Hepatocyte (in vitro differentiated cells): ENCODE measurements at places on chromosomes 11 and 22.
A peak's percentile ranks its signal among the peaks of the same experiment; 100 is the strongest.

- DNase-seq = no peak
Observed at GRCh38 chr11:130449310-130449990, 1.0 kb downstream of the ADAMTS15 start.

- no peak for DNase-seq
Observed at GRCh38 chr22:49749227-49749626, 78.4 kb downstream of the BRD1 start.

DNA sequence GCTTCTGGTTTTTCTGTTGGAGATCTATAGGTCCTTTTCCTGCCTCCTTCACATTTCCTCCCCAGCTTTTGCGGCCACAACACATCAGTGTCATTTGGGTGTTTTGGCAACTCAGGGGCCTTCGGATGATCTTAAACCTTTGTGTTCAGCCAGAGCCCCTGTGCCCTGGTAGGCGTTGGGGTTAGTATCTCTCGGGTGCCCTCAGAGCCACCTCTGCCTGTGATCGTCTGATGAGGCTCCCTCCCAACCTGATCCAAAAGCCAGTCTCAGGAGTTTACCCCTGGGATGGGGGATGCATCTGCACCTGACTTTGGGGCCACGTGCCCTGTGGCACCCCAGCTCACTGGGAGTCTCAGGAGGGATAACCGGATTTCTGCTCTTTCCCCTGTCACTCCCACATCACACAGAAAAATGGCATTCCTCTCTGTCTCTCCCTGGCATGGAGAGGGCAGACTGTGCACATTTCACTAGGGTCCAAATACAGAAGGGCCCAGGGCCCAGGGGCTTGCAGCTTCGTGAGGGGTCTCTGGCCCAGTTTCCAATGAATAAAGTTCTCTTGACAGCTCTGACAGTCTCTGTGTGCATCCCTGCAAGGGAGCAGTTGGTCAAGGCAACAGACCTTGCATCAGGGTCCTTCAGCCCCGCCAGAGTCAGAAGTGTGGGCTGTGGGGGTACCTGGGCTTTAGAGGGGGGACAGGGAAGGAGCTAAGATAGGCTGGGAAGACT is 2.6 kb downstream of the RNF26 start:
- DNase-seq = no peak

GRCh38 chr11:28760676-28761390 is 652.6 kb downstream of the METTL15 start:
- DNase-seq = no peak

GRCh38 chr22:19802894-19803735 is 42.5 kb downstream of the TBX1 start:
- no peak for DNase-seq

DNA sequence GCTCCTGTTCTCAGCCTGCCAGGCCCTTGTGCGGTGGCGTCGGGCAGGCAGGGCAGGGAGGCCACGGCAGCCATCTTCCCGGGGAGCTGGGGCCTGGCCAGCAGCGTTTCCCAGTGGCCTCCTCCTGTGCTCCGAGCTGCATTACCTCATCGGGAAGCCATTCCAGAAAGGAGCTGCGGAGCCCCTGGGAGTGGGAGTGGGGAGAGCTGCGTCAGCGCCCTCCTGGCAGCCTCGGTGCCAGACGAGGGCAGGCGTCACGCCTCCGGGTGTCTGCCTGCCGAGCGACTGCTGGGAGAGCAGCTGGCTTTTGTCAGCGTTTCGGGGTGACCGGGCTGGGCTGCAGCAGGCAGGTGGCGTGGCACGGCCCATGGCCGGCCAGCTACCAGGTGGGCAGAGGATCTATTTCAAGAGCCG is 30.9 kb upstream of the WNT7B start:
- peak; percentile 40 for DNase-seq

DNA sequence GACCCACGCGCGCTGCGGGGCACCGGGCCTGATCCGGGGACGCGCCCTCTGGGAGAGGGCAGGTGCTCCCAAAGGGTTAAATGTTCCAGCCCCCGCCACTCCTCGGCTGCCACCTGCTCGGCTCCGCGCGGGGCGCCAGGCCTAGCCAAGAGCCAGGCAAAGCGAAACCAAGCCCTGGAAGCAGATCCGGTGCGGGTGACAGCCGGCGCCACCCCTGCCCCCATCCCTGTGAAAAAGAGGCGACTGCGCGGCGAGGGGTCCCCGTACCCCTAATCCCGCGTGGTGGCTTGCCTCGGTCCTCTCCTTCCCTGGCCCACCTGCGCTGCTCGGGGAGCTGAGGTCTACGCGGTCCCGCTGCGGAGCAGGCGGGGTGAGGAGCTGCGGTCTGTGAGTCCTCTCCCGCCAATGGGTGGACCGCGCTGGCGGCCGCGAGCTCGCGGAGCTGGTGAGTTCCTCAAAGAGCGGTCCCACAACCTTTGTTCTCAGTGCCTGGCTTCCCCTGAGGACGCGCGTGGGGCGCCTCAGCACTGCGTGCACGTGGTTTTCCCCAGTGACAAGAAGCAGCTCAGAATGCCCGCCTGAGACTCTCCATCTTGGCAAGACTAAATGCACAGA is at the start of gene ME3:
TSS of gene ME3 (minus strand) at position 610 of the 615 bp plus-strand sequence.
- DNase-seq = peak; percentile 70

- DNase-seq = no peak
Observed at GRCh38 chr11:2580061-2580421, 119.8 kb downstream of the KCNQ1OT1 start.

DNA sequence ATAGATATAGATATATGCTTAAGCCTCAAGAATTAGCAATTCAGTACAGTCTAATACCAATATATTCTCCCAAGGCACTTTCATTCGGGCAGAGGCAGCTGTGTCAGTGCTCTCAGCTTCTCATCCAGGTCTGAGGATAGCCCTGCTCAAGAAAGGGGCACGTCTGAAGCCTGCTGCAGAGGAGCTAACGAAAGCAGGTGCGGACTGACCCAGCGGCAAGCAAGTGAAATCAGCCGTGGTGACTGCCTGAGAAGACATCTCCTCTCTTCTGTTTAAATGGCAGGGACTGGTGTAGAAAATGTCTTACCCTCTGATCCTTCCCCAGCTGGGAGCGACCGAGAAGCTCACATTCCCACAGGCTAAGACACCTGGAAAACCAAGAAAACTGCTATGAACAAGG is 468.6 kb downstream of the BRD1 start:
- no peak for DNase-seq

GRCh38 chr11:76253416-76253815 is 47.1 kb upstream of the WNT11 start:
- no peak for DNase-seq

- DNase-seq = no peak
Observed at GRCh38 chr11:121198491-121198890, 94.1 kb upstream of the SC5D start.

DNA sequence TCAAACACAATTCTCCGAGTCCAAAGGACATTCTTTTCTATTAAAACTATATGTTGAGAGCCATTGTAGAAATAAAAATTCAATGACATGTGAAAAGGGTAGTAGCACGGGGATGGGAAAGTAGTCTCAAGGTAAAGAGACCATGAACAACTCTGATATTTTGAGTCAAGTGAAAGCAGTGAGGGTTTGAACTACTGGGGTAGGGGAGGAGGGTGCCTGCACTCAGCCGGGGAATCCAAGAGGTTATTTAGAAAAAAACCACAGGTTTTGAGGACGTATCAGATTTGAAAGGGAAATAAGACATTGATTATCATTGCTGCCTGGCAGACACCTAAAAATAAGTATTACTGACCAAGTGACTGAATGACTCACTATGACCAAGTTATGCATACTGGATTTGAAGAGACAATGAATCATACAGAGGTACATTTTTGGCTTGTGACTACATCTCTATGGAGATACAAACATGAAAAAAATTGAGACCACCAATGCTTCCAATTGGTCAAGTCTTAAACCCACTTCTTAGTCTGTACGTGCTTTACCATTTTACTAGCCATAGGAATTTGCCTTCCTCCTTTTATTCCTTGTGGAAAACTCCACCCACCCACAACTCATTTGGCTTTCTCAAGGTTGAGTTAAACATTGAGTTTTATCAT is 2.2 kb upstream of the OR52H1 start:
- no peak for DNase-seq

GRCh38 chr11:61107888-61108287 is 5.6 kb downstream of the CD5 start:
- no peak for DNase-seq

GRCh38 chr22:42365111-42365865 is 66.9 kb downstream of the NFAM1 start:
- DNase-seq = peak; percentile 31

- no peak for DNase-seq
Observed at GRCh38 chr11:117827521-117828511, 3.3 kb upstream of the FXYD2 start.

DNA sequence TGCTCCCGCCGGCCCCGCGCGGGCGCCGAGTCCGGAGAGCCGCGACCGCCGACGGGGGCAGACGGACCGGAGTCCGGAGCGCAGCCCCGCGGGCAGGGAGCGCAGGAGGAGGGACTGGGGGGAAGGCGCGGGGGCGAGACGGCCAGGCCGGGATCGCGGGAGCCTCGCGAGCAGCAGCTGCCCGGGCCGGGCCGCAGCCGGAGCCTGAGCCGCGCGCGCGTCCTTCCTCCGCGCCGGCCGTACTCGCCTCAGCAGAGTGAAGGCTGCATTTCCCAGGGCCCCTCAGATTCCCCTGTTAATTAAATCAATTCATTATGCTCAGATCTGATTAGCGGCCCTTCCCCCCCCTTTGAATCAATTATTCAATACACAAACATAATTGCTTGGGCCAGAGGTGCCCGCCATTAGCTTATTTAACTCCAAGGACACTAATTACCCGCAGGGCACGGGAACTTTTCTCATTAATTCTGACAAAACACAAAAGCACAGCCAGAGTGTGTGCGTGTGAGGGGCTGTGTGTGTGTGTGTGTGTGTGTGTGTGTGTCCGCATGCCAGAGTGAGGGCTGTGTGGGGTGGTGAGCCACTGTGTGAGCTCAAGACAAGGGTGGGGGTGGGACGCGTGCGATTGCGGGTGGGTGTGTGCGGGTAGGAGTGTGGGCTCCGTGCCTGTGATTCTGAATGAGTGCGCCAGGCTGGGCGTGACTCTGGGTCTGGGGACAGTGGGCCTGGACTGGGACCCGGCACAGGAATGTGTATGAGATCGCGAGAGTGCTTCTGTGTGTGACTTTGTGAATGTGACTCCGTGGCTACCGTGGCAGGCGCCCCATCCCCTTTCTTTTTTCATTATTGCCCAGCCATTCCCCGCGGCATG is 5.1 kb upstream of the LMO1 start:
- DNase-seq = peak; percentile 48

DNA sequence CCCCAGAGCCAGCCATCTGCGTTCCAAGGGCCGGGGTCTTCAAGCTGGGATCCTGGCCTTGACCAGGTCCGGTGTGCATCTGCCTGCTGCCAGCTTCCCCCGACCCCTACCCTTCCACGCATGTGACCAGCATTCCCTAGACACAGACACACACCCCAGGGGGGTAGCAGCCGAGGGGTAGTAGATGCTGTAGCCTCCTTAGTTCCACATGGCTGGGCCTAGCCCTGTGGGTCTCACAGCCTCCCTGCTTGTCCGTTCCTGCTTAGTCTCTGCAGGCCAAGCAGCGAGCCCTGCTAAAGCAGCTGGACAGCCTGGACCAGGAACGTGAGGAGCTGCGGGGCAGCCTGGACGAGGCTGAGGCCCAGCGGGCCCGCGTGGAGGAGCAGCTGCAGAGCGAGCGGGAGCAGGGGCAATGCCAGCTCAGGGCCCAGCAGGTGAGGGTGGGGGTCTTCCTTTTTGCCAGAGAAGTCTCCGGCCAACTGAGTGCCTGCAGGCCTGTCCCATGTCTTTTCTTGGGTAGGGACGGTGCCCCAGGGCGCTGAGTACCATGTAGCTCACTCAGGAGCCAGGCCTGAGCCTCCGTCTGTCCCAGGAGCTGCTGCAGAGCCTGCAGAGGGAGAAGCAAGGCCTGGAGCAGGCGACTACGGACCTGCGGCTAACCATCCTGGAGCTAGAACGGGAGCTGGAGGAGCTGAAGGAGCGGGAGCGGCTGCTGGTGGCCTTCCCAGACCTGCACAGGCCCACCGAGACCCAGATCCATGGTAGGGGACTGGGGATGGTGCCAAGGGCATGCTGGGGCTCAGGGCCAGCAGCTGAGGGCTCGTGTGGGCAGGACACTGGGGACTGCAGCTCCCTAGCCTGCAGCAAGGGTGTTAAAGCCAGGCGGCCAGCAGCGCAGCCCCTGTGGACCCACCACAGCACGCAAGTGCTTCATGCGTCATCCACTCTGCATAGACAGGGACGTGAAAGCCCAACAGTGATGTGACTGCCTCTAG is 13.6 kb downstream of the RNF215 start:
- DNase-seq = no peak

GRCh38 chr22:30262917-30263741 is 3.5 kb downstream of the OSM start:
- DNase-seq = peak; percentile 83

GRCh38 chr11:33869481-33870422 is 22.1 kb downstream of the LMO2 start:
- peak; percentile 52 for DNase-seq

DNA sequence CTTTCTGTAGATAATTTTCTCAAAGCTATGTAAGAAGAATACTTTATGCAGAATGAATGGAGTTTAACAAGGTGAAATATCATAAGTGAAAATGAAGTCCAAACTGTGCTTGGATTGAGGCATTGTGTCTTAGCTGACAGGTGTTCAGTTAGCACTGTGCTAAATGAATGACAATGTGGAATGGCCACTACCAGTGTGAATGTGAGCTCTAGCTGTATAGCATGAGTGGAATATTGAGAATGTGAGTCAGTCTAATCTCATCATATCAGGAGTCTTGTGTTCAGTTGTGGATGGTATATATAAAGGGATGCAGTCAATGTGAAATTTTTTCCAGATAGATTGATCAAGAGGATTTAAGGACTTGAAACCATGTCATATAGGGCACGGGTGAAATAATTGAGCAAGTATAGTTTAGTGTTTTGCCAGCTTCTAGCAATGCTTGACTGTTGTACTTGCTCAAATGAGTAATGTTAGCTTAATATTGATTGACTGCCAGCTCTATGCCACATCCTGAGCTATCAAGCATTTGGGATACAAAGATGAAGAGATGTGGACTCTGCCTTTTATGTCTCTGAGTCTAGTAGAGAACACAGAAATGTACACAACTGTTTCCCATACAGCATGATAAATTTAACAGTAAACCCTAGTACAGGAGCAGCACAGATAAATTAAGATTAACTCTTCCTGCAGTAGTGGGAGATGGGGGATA is 10.6 kb upstream of the RAG2 start:
- DNase-seq = no peak

- no peak for DNase-seq
Observed at GRCh38 chr11:116066777-116067176, 562.6 kb upstream of the CADM1 start.

- peak; percentile 21 for DNase-seq
Observed at GRCh38 chr11:34426766-34427185, 12.0 kb upstream of the CAT start.
